ENCODE measurements at places on chromosomes 4 and X.

- DNase-seq, result no peak
Observed at GRCh38 chr4:188691811-188692210, 552.6 kb downstream of the TRIML1 start.

DNA sequence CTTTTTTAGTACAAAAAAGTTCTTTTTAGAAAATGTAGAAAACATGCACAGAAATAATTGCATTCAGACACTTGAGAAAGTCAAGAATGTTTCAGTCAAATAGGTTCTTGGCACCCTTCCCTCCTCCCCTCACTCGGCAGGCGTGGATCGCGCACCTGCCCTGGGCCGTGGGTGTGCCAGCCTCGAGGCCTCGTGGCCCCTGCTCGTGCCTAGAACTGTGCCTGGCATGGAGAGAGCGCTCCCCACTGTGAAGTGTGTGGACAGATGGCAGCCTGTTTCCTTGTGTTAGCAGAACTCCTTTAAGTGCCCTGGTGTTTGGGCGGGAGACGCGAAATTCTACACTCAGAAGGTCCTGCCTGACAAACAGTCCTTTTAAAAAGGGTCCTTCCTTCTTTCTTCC lies 14.7 kb downstream of the RGS12 start:
- no peak for DNase-seq

GRCh38 chr4:31089815-31090214 lies 369.6 kb downstream of the PCDH7 start:
- DNase-seq, result no peak

- no peak for DNase-seq
Observed at GRCh38 chr4:75673959-75674328, 733 bp upstream of the G3BP2 start.

- DNase-seq, result no peak
Observed at GRCh38 chr4:155011163-155011780, 197.2 kb upstream of the NPY2R start.

GRCh38 chr4:153531000-153531358 lies 64.8 kb downstream of the TMEM131L start:
- DNase-seq, result no peak

GRCh38 chrX:24424948-24425347 lies 40.1 kb upstream of the PDK3 start:
- no peak for DNase-seq

DNA sequence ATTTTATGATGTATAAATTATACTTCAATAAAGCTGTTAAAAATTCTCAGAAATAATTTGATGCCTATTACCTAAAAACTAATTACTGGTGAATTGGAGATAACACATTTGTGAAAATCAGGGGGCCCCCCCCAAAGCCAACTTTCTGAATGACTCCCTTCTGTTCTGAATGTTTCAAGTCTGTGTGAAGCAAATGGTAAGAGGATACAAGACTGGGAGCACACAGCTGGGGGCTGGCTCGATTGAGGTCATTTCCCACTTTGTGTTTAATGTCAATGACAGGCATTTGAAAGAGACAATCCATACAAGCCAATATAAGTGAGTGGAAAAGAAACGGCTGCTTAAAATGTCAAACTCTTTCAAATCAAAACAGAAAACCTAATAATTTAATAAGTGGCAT lies 155.8 kb downstream of the SH2D1A start:
- DNase-seq, result peak; percentile 32

DNA sequence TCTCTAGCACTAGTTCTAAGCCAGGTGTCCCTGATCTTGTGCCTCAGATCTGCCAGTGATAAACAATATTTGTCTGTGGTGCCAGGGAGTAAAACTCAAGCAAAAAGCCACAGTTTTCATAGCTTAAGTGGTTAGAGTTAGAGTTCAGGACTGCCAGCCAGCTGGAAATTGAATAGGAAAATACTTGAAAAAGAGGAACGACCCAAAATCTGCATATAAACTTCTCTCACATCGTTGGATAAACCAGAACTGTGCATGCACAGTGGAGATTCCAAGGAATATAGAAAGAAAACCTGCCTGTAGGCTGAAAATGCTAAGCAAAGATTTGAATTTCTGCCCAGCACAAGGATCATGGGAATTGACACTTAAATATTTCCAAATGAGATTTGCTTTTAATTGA lies 35.0 kb upstream of the GNPDA2 start:
- no peak for DNase-seq

DNA sequence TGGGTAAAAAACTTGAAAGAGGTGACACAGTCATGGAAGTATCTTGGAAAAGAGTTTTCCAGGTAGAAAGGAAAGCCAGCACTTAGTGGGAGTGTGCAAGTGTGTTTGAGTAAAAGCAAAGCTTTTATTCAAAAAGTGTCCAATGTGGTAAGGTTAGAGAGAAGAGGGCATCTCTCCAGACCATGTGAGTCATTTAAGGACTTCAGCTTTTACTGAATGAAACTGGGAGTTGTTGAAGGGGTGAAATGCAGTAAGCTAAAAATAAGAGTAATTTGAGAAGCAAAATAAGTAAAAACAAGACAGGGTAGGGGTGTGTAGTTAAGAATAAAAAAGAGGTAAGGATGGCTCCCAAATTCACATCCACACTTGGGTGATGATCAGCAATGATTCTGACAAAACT lies 238.9 kb downstream of the SLC7A11 start:
- DNase-seq, result no peak

- no peak for DNase-seq
Observed at GRCh38 chr4:66430856-66431255, 760.6 kb upstream of the EPHA5 start.

DNA sequence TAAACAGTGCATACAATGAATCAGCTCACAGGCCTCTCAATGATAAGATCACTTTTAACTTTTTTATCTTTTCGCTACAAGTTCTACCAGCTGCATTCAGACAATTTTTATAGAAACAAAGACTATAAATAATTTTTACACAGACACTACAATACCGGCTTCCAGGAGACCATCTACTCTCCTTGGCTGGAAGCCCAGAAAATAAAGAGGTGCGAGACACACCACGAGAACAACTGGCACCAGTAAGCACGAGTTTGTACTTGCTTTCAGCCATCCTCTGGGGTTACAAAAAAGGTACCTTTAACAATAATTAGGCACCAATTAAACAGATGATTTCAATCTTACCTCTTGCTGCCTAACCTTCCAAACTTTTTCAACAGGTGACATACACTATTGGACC lies 11.2 kb upstream of the PRDX4 start:
- no peak for DNase-seq

- DNase-seq, result no peak
Observed at GRCh38 chr4:142345924-142346323, 500.2 kb downstream of the INPP4B start.

Data from activated naive CD4-positive, alpha-beta T cell treated with anti-CD3 and anti-CD28 coated beads for 36 hours (primary cell).